ENCODE measurements at places on chromosomes 16 and 17. TPM values are rescaled to one million over a fixed set of nuclear protein-coding genes. Genes with fewer than 3 reads are reported as not detected.

DNA sequence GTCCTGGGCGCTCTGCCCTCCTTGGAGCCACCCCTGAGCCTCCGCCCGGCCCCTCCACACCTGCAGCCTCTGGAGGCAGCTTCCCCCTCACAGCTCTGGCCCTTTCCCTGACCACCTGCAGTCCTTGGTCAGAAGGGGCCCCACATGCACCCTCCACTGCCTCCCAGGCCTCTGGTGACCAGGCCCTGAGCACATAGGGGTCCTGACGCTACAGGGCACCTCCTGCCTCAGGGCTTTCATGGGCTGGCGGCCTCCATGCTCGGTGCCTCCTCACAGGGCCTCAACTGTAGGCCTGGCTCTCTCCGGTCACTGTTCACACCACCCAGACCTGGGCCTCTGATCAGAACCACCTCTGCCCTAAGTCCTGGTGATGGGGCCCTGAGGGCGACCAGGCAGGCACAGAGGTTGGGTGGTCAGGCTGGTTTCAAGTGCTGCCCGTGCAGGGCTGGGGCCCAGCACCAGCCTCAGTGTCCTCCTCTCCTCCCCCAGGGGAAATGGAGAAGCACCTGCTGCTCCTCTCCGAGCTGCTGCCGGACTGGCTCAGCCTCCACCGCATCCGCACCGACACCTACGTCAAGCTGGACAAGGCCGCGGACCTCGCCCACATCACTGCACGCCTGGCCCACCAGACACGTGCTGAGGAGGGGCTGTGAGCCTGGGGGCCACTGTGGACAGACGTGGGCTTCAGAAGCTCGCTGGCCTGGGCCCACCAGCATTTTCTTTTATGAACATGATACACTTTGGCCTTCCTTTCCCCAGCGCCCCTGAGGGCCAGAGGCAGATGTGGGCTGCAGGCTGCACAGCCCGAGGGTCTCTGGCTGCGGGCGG, 3.9 kb downstream of the APRT start:
- DNase-seq: no peak

- DNase-seq: peak; percentile 32
Measured at GRCh38 chr16:67394155-67395104, 1.1 kb upstream of the TPPP3 start.

GRCh38 chr16:3058139-3059030, 7.1 kb upstream of the IL32 start:
- DNase-seq: peak; percentile 54

DNA sequence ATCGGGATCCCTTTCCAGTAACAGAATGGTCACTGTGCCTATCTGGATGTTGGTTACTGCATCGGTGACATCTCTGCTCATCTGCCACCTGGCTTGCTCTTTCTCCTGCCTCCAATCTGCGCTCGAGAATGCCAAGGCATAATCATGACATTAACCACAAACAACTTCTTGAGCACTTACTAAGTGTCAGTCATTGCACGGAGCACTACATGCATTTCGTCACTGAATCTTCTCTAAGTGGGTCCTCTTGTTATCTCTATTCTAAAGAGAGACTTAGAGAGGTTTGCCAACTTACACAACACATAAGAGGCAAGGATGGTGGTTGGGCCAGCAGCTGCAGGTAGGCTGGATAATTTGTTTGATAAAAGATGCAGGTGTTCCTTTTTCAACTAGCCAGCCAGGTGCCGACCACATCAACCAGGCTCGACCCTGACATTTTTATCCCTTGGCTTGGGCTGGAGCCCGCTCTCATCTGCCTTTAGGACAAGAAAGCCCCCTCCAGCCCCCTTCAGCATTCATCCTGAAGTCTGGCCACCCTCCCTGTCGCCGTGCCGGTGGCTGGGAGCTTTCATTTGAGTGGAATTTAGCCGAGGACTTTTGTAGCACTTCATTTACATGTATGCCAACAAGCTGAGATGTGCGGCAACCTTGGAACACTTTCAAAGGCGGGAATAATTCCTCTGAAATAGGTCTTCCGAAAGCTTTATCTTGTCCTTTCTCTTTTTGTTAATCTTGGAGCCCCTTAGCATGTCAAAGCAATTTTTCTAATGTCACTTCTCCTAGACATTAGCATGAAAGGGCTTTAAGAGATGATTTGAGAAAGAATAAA, 89.3 kb upstream of the NKD1 start:
- no peak for DNase-seq

The CARD14 gene
- total RNA-seq: 0.34 TPM

The ZPBP2 gene
- total RNA-seq: not detected

The TEX14 gene
- 0.05 TPM for total RNA-seq

All from dermis blood vessel endothelial cell (primary cell).